GM19239 (cell line): ENCODE measurements at places on chromosomes 5 and 9.

GRCh38 chr9:78618735-78619134, 321.8 kb downstream of the PSAT1 start:
- no peak for DNase-seq

DNA sequence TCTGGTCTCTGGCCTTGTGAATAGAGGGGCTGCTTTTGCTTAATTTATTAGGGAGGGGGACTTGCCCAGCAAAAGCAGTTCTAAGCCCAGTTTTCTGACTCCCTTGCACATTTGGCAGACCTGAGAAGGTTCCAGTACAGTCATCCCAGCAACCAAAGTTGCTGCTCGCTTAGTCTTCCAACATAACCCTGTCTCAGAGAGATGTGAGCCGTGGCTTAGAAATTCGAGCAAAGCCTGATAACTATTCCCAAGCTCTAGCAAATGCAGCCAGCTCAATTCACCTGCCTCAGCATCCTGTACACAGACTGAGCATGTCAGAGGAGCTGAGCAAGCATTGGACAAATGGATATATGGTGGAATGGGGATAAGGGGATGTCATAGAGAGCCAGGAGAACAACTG, 401.9 kb downstream of the SPOCK1 start:
- DNase-seq, result no peak

DNA sequence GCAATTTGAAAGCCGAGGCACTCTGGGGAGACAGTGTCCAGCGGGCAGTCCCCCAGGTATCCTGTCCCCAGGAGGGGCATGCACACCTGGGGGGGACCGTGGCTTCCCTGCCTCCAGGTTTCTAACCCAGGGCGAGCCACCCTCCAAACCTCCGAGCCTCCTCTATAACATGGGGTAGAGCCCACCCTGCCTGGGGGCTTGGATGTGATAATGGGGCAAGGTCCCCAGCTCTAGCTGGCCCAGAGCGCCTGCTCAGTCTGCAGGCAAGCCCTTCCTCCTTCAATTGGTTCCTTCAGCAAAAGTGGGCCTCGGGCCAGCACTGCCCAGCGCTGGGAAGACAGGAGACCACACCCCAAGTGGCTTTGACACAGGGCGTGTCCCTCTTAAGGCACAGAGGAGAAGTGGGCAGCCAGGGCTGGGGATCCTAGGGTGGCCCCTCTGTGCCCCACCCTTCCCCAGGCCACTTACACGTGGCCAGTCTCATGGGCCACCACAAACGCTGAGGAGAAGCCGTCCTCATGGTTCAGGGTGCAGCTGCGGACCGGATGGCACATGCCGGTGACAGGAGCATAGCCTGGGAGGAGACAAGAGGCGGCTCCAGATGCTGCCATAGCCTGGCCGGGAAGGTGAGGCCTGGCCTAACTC, 94.3 kb downstream of the ZNF354C start:
- no peak for DNase-seq

- DNase-seq, result no peak
These were observed 95.0 kb downstream of the KCNT1 start for GRCh38 chr9:135796784-135797485.

- no peak for DNase-seq
These were observed 1.2 kb downstream of the SCAMP1 start for GRCh38 chr5:78361631-78361993.

DNA sequence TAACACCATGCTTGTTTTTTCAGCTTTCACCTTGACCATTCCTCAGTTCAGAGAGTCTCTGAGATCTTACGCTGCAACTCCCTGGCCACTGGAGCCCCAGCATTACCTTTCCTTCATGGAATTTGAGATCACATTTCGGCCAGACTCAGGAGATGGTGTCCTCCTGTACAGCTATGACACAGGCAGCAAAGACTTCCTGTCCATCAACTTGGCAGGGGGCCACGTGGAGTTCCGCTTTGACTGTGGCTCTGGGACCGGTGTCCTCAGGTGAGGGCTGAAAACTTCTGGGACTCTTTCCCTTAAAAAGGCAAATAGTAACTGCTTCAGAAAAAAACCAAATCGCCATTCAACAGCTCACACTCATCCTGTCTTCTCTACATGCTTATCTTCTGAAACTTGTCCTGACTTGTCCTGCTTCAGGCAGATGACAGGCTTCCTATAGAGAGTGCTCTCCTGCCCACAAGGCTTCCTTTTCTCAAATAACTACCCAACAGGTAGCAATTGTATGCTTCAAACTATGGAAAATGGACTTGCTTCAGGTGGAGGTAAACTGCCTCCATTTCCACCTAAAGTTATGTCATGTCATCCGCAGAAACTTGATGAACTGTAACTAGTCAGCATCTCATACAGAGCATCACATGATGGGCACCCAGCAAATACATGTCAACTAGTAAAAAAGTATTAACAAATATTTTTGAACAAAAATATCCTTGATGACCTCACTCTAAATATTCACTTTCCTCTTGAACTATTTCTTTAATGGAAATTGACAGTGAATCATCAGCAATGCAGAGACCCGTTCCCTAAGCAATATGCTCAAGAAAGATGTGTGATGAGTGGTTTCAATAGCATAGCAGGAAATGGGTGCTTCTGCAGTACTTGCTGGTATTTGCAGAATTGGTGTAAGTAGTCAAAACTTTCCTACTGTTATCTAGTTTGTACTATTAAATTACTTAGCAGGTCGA, 129.2 kb downstream of the LIFR start:
- no peak for DNase-seq

GRCh38 chr5:130189961-130190360, 285.7 kb downstream of the CHSY3 start:
- no peak for DNase-seq

DNA sequence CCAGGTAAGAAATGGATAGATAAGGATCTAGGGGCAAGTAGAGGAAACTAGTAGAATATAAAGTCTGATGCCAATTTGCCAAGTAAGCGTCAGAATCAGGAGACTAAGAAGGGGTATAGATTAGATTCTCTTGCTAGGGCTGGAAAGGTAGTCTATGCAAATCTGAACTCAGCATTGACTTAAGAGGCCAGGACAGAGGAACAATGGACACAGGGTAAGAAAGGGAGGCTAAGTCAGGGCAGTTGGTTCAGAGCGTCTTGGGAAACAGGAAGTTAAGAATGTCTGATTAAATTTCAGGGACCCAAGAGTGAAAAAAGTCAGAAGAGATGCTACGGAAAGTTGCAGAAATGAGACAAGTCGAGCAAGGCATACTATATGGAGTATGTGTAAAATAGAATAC, 263.2 kb upstream of the HAPLN1 start:
- no peak for DNase-seq

DNA sequence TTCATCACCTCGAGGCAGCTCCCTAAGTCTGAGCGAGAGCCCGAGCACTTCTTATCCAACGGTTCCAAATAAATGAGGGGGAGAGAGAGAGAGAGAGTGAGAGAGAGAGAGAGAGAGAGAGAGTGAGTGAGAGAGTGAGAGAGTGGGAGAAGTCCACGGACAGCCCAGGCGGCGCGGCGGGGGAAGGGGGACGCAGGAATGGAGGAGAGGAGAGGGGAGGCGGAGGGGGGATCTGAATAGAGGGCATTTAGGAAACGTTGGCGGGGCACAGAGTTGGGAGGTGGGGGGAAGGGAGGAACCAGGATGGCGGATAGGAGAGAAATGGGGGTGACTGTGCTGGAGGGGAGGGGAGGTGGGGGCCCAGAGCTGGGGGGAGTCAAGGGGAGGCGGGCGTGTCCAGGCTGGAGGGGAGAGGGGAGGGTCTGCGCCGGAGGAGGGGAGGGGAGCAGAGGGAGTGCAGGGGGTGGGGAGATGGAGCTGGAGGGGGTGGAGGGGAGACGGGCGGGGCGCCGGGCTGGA, 398 bp upstream of the BASP1 start:
- DNase-seq, result no peak

DNA sequence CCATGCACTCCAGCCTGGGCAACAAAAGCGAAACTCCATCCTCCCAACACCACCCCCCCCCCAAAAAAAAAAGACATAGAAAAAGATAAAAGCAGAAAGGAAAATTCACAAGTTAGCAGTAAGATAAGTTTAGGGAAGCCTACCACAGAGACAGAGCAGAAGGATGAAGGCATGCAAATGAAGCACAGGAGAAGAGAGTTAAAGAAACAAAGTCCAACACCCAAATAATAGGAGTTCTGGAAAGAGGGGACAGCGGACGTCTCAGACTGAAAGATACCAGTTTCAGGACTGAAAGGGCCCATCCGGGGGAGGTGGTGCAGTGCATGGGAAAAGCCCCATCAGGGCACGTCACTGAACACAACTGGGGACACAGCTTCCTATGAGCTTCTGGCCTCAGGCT, 54.3 kb downstream of the OTULIN start:
- DNase-seq, result no peak

DNA sequence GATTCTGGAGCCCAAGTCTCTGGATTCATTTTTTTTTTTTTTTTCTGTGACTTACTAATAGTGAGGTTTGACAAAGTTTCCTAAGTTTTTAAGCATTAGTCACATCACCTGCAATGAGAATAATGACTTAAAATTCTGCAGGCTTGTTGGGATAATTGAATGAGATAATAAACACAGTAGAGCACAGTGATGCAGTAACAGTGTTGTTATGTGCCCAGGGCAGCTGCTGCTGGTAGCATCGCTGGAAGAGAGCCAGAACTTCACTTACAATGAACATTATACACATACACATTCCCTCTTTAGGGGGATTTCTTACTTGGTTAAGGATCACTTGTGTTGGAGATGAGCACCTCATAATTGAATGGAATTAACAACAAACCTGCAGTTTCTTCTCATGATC, 78.9 kb downstream of the ALDH7A1 start:
- DNase-seq, result no peak

DNA sequence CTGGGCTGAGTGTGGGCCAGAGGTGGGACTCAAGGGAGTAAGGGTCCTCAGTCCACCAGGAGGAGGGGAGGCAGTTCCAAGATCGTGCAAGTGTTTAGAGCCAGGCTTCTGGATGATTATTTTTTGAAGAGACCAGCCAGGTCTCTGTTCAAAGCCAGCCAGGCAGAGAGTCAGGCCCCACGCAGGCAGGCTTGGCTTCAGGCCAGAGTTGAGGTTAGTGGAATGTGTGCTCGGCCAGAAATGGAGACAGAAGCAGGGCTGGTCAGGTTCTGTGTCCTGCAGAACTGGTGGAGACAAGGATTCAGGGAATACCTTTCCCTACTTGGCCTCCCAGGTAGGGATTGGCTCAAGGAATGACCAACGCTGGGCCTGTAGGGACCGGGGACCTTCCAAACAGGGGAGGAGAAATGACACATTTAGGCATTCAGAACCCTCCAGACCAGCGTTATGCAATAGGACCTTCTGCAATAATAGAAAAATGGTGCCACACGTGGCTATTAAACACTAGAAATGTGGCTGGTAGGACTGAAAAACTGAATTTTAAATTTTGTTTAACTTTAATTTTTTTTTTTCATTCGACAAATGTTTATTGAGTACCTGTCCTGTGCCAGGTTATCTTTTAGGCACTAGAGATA, 106.2 kb downstream of the CMYA5 start:
- no peak for DNase-seq

- no peak for DNase-seq
These were observed 15.6 kb upstream of the IRF1 start for GRCh38 chr5:132506094-132506692.

DNA sequence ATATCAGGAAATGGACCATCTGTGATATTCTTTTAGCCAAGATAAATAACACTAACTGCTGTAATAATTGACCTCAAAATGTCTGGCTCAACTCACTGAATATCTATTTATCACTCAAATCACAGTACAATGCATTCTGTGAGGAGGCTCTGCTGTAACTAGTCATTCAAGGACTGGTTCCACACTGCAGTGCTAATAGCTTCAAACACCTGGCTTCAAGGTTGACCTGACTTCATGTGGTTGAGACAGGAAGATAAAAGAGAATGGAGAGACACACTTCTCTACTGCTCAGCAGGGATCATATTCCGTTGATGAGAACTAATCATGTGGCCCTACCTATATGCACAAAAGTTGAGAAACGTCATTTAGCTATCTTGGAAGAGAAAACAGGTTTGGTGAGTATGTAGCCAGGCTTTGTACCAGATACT, 3.4 kb upstream of the RHOBTB3 start:
- no peak for DNase-seq

DNA sequence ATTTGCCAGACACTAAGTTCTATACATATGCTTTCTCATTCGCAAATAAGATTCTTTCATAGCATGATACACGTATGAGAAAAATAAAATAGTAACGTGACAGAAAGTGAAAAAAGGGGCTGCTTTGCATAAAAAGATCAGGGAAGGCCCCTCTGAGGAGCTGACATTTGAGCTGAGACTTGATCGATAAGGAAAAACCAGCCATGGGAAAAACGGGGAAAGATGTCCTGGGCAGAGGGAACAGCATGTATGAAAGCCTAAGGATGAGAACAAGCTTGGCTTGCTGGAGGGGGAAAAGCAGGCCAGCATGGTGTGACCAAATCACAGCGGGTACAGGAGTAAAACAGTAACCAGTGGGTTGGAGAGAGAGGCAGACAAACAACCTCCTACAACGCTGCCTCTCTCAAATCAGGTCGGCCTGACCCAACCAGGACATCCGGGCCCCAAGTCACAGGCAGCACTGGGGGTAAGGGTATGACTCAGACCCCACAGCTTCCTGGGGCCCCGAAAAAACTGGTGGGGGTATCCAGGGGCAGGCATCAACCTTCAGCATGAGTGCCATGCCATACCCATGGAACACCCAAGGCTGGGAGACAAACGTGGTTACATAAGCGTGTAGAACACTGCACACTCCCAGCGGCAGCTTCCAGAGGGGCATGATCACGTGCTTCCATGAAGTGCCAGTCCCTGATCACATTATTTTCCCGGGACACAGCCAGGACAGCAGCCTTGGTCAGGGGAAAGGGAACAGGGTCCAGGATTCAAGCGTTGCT, 2.2 kb downstream of the TNIP1 start:
- DNase-seq, result peak; percentile 72

DNA sequence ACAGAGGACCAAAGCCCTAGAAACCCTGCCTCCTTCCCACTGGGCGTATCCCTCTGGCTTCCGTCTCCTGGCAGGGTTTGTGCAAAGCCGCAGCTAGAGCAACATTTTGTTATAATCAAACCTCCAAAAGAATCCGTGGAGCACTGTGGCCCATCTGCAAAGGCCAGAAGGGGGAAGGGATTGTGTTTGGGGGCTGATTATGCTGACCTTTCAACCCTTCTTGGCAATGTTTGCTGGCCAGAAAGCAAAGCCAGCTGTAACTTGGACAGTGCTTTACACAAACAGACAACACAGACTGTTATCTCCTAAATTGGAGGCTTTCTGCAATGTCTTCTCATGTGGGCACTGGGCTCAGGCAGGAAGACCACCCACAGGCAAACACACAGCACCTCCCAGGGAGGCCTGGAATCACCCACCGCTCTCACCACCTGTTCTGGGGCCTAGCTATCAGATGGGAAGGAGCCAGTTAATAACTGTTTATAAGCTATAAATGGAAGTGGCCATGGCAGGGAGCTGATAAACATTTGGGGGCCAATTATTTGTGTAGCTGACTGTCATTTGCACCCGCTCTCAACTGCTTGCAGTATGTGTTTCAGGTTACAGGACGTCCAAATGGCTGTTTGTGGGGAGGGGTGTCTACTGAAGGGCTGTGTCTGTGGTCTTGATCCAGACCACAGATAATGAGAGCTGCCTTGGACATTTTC, 121.6 kb upstream of the ERCC6L2 start:
- DNase-seq, result no peak
